CD4-positive, alpha-beta T cell treated with Interleukin-21 for 1 hour (primary cell): ENCODE measurements at places on chromosomes 12 and 14.
A peak's percentile ranks its signal among the peaks of the same experiment; 100 is the strongest.

DNA sequence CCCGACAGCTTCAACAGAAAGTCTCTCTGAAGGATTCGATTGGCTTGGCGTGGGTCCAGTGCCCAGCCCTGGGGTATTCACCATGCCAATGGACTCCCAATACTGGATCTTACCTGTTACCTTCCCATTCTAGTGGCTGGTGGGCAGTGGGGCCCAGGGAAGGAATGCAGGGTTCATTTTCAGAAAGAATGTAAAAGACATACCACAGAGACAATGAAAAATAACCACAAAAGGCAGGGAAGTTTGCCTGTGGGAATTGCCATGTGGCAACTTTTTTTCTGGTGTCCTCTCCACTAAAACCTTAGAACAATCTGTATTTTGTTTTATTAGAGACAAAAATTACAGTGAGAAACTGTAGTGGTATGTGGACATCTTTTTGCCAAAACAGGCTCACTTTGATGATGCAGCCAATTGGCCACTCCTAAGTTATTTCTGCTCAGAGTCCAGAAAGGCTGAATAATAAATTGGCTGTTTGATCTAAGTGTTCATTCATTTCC, 55.2 kb downstream of the PTGER2 start:
- no peak for DNase-seq

- no peak for DNase-seq
These were observed 207.4 kb upstream of the EEA1 start for GRCh38 chr12:93136253-93137055.

GRCh38 chr14:70098250-70098809, 90.4 kb downstream of the SLC8A3 start:
- DNase-seq, result no peak

DNA sequence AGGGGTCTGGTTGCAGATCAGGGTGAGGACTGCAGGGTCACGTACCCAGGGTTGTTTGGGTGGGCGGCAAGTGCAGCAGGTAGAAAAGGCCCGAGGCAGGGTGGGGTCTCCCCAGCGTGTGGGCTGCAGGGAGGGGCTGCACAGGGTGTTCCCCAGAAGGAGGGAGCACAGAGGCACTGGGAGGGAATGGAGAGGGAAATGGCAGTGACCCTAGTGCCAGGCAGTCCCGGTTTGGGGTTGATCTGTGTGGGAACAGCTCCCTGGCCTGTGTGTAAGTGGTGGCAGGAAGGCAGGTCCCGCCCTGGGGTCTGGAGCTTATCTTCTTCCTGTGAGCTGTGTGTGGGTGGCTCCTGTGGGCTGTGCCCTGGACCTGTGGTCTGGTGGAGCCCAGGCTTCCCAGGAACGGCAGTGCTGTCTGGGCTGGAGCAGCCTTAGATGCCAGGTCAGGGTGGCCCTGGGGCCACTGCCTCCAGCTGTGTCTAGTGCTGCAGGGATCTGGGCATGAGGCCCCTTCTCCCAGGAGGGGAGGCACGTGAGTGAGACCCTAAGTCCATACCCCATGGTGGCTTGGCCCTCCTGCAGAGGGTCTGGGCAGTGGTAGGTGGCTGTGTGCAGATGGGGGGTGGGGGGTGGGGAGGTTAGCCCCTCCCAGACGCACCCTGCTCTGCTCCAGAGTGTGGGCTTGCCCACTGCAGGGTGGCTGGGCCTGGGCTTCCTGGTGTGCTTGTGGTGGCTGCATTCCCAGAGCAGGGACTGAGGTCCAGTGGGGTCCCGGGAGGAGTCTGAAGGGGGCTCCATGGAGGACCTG, 363.5 kb downstream of the TMEM121 start:
- DNase-seq, result no peak

DNA sequence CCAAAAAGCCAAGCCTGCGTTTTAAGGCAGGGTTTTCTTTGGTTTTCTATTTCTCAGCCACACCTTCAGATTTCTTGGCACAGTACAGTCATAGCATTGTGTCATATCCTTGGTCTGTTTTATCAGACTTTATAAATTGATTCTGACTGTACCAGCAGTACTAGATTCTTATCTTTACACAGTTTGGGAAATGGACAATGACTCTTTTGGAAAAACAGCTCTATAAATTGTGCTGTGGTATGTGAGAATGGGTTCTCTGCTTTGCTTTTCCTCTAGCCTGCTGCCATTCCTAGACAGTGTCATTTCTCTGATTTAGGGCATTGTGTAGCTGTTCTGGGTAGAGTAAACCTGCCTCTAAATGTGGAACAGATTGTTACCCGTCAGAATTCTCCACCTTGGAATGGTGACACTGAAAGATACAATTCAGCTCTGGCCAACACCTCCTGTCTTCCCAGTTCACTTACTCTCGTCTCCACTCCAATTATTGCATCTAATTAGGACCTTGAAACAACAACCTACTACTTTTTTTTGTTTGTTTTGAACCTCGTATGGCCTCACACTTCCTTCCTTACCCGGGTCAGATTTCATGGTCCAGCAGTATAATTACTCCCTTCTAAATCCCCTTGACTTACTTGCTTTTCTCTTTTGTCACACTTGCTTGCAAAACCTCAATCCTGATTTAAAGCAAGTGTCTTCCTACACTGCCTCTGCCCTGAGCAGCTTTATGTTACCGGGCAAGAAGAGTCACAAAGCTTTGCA, 226.3 kb downstream of the ERC1 start:
- no peak for DNase-seq

DNA sequence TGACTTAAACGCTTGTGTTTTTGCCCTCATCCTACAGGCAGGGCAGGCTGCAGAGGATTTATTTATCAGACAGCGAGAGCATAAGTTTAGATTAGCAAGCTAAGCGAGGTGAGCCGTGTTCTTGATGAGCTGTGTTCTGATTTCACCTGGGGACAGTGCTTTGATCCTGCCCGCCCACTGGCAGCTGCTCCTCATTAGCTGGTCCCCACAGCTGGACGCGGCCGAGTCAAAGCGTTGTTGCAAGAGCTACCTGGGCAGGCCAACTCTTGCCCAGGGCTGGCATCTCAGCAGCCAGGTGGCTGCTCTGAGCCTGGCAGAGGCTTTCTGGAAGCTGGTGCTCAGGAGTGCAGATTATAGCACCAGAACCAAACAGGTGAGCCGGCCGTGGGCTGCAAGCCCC, 46.8 kb upstream of the BEGAIN start:
- no peak for DNase-seq

DNA sequence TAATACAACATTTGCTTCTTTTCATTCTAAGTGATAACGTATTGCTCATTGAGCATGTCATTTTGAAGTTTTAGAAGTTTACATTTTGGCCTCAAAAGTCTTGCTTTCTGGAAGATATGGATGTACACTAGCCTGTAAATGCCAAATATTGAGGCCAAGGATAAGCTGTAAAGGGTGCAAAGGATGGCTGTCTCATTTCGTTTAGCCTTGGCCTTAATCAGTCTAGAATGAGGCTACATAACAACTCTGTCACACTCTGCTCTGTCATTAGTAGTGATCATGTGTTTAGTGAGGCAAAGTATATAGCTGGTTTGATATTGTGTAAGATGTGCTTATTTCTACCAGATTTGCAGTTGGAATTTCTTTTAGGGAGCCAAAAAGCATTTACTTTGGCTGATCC, 344.5 kb downstream of the TMTC2 start:
- DNase-seq, result no peak

DNA sequence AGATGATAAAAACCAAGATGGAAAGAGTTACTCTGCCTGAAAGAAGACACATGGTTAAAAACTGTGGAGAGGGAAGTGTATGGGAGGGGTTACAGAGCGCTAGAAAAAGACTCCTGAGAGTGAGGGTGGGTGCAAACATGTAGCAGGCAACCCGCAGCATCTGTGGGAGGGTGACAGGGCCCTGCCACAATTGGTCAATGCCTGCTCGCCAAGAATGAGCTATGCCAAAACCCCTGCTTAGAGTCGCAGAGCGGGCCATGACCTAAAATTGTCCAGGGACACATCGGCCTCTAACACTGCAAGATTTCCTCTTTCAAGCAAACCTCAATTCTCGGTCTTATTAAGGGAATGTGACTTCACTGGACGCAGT, 700 bp downstream of the PRKAG1 start:
- DNase-seq, result peak; percentile 39
